ENCODE measurements at places on chromosomes 5 and 9. TPM values are rescaled to one million over a fixed set of nuclear protein-coding genes. Genes with fewer than 3 reads are reported as not detected.
A peak's percentile ranks its signal among the peaks of the same experiment; 100 is the strongest.

- peak; percentile 16 for DNase-seq
Measured at GRCh38 chr5:14109041-14109747, 33.9 kb upstream of the TRIO start.

GRCh38 chr5:125813221-125813974, 609.8 kb upstream of the GRAMD2B start:
- DNase-seq: no peak

GRCh38 chr5:130282049-130282448, 377.8 kb downstream of the CHSY3 start:
- DNase-seq: no peak

DNA sequence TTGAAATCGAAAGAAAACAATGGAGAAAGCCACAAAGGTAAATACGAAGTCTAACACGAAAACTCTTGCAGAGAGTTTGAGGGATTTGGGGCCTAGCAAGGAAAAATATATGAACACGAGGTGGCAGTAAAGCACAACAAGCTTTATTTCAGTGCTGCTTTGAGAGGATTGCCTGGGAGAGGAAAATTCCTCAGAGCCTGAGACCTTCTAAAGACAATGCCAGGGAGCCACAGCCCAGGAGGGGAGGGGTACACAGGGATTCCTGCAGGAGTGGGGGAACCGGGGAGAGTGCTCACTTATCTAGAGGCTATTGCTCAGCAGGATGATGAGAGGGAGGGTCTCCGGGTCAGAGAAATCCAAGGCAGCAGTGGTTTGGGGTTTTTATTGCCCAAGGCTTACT, 134.9 kb upstream of the ADCY2 start:
- no peak for DNase-seq

The GFI1B gene
- not detected for total RNA-seq

- DNase-seq: no peak
Measured at GRCh38 chr5:123261752-123262151, 161.5 kb downstream of the CEP120 start.

GRCh38 chr5:147737921-147738320, 44.6 kb downstream of the JAKMIP2 start:
- no peak for DNase-seq

The ENTPD2 gene
- not detected for total RNA-seq

GRCh38 chr5:170438581-170438980, 49.4 kb upstream of the KCNMB1 start:
- no peak for DNase-seq

The INIP gene
- 40.3 TPM for total RNA-seq

DNA sequence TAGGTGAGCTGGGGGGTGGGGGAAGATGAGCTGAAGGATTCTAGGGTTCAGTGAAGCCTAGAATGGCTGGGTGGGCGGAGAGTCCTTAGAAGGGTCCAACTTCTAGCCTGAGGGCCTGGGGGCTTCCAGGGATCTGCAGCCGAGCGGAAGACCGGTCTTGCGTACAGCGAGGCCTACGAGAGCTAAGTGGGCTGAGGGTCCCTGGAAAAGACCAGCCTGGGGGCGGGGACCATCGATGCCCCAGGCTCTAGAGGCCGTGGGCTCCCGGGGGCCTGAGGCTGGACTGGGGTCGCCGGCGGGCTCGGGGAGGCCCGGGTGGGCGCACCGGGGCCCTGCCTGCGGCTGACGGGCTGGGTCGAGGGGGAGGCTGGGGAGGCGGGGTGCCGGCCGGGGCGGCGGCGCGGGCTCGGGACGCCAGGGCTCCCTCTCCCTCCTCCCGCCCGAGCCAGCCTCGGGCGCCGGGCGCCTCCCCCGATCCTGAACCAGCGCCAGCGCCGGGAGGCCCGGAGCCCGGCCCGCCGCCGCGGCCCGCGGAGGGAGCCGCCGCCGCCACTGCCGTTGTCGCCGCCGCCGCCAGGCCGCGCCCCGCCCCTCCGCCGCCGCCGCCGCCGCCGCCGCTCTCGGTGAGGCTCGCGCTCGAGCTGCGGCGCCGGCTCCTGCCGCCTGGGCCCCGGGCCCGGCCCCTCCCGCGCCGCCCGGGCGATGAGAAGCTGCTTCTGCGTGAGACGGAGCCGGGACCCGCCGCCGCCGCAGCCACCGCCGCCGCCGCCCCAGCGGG, at the start of gene MVB12B:
MVB12B (plus strand) TSS at position 602 of the 778 bp plus-strand sequence; CDS start at position 703, 101 bp downstream.
- peak; percentile 46 for DNase-seq

- no peak for DNase-seq
Measured at GRCh38 chr5:115382989-115383388, 86.5 kb upstream of the CCDC112 start.

The MEGF10 gene
- total RNA-seq: not detected

- peak; percentile 40 for DNase-seq
Measured at GRCh38 chr9:122835313-122835731, 6.9 kb upstream of the PDCL start.

DNA sequence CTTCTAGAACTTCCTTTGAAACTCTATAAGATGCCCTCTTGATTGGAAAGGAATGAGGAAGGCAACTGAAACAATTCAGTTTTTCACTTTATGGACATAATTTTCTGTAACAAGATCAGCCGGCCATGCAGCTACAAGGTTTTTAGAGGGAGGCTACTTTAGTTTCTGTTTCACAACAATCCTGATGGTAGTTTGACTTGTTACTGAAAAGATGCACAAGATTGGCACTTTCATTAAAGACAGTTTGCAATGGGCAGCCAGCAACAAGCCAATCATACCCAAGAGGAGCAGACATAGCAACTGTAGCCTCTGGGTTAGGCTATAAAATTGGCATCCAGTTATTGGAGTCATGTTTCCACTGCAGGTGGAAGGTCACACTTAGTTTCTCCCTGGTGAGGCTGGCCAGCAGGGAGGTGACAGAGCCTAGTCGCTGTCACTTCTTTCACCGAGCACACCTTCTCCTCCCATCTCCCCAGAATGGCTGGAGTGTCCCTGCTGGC, 74.3 kb upstream of the TGFBR1 start:
- DNase-seq: no peak

DNA sequence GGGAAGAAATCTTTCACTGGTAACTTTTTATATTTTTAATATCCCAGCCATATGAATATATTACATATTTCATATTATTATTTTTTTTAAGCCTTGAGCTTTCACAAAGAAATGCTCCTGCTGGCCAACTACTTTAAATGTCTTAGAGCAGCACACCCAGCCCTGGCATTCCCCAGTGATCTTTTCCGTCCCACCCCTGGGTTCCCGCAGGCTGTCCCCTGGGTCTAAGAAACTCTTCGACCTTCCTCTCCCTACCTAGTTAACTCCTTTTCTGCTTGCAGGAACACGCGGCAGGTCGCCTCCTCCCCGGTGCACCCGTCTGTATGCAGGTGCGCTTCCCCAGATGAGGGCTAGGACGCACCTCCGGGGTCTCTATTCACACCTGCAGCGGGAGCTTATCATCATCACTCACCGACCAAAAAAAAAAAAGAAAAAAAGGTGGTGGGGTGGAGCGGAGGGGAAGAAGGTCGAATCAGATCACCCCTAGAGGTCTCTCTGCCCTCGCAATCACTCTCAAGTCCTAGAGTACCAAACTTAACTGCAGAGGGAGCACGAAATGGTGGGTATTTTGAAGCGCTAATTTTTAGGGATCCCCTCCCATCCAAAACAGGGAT, 696 bp downstream of the ZFP62 start:
- DNase-seq: peak; percentile 63

- DNase-seq: no peak
Measured at GRCh38 chr5:66012271-66012670, 85.9 kb downstream of the ERBIN start.

- DNase-seq: no peak
Measured at GRCh38 chr5:178107756-178108310, 5.5 kb upstream of the N4BP3 start.

The ARAP3 gene
- total RNA-seq: 4.6 TPM

- no peak for DNase-seq
Measured at GRCh38 chr9:115837618-115838017, 316.0 kb upstream of the PAPPA start.
